Activated T-cell treated with anti-CD3 and anti-CD28 coated beads, Interleukin-2, amount 50 U/mL, for 4 hours (primary cell): ENCODE measurements at places on chromosomes 2 and 18. TPM values are rescaled to one million over a fixed set of nuclear protein-coding genes. Genes with fewer than 3 reads are reported as not detected.

Gene EFHD1
- 0.35 TPM for total RNA-seq

Gene C2orf81
- 1.4 TPM for total RNA-seq

Gene FAM161A
- total RNA-seq: 2.5 TPM

Gene ZNF804A
- total RNA-seq: not detected

Gene SAG
- not detected for total RNA-seq

Gene DSG4
- total RNA-seq: not detected

Gene IL18R1
- total RNA-seq: 17.9 TPM

Gene MTIF2
- 55.6 TPM for total RNA-seq

Gene NETO1
- 0.14 TPM for total RNA-seq

Gene IL18RAP
- total RNA-seq: 5.2 TPM

Gene FSHR
- total RNA-seq: not detected

Gene ANKRD30B
- not detected for total RNA-seq

Gene SCTR
- total RNA-seq: not detected

Gene MRPL53
- total RNA-seq: 105 TPM

Gene ADCY3
- 71.2 TPM for total RNA-seq

Gene RRM2
- 51.6 TPM for total RNA-seq

Gene TRAPPC12
- 84.5 TPM for total RNA-seq

Gene CGREF1
- 2.6 TPM for total RNA-seq

Gene CAVIN2
- total RNA-seq: 0.08 TPM

Gene NAT8
- total RNA-seq: not detected

Gene COL3A1
- total RNA-seq: 0.42 TPM

Gene ITGB6
- not detected for total RNA-seq

Gene VWA3B
- total RNA-seq: not detected

Gene CFC1
- not detected for total RNA-seq

Gene PRSS56
- total RNA-seq: not detected

Gene IL36A
- total RNA-seq: not detected

Gene DSG2
- 0.33 TPM for total RNA-seq

Gene CCDC88A
- total RNA-seq: 7.3 TPM

Gene CDKL4
- not detected for total RNA-seq

Gene CAPN14
- 0.10 TPM for total RNA-seq
